ENCODE measurements at places on chromosomes 2 and 18.

GRCh38 chr18:62497190-62497772, 25.5 kb upstream of the ZCCHC2 start:
- DNase-seq, result no peak

DNA sequence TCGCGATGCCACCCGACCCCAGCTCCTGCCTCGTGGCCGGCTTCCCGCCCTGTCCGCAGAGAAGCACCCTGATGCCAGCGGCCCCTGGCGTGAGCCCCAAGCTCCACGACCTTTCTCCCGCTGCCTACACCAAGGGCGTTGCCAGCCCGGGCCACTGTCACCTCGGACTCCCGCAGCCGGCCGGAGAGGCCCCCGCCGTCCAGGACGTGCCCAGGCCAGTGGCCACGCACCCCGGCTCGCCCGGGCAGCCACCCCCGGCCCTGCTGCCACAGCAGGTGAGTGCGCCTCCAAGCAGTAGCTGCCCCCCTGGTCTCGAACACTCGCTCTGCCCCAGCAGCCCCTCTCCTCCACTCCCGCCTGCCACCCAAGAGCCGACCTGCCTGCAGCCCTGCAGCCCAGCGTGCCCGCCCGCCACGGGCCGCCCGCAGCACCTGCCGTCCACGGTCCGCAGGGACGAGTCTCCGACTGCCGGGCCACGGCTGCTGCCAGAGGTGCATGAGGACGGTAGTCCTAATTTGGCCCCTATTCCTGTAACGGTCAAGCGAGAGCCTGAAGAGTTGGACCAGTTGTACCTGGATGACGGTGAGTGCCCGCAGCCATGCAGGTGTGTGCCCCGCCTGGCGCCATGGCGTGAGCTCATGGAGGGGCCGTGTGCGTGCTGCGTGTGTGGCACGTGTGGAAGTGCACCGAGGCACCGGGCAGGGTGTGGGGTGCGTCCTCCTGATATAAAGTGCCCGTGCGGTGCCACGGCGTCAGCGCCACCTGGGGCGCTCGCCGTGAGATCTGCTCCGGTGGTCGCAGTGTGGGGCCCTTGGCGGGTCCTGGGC, 90.8 kb downstream of the NFATC1 start:
- no peak for DNase-seq

DNA sequence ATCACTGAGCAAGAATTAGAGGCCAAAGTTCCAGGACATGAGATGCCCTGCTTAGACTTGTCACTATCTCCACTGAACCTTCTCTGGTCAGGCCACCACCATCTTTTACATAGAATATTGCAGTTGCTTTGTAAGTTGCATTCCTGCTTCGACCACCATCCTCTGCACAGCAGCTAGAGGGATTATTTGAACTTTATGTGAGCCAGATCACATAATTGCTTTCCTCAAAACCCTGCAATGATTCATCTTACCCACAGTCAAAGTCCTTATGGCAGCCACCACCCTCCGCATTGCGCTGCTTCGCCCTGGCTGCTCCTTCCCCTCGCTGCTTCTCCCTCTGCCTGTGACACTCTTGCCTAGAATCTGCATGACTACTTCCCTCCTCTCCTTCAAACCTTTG, 111.3 kb downstream of the EML6 start:
- no peak for DNase-seq

DNA sequence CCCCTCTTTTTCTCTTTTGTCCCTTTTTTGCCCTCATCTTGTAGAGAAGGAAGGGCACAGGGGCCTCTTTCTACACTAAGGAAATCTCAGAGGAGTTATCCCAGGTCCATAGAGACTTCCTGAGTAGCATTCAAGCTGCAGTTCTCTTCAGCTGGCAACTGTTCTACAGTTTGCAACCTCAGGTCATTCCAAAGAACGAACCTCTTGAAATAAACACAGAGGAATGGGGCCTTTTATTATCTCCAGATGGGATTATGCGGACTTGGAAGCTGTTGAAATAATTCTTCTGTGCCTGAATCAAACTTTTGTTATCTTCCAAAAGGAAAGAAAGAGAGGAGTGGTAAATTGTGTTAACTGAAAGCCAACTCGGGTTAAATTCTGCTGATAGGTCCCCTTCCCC, 31.0 kb upstream of the NFE2L2 start:
- DNase-seq, result no peak

DNA sequence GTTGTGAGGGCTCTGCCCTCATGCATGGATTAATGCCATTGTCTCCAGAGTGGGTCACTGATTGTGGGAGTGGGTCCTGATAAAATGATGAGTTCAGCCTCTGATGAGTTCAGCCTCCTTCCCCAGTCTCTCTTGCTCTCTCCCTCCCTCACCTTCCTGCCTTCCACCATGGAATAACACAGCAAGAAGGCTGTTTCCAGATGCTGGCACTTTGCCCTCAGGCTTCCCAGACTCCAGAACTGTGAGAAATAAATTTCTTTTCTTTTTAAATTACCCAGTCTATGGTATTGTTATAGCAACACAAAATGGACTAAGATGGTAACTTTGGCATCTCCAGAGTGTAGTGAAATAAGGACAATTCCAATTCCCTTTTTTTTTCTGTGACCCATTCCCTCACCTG, 47.1 kb upstream of the MAP4K3 start:
- no peak for DNase-seq

DNA sequence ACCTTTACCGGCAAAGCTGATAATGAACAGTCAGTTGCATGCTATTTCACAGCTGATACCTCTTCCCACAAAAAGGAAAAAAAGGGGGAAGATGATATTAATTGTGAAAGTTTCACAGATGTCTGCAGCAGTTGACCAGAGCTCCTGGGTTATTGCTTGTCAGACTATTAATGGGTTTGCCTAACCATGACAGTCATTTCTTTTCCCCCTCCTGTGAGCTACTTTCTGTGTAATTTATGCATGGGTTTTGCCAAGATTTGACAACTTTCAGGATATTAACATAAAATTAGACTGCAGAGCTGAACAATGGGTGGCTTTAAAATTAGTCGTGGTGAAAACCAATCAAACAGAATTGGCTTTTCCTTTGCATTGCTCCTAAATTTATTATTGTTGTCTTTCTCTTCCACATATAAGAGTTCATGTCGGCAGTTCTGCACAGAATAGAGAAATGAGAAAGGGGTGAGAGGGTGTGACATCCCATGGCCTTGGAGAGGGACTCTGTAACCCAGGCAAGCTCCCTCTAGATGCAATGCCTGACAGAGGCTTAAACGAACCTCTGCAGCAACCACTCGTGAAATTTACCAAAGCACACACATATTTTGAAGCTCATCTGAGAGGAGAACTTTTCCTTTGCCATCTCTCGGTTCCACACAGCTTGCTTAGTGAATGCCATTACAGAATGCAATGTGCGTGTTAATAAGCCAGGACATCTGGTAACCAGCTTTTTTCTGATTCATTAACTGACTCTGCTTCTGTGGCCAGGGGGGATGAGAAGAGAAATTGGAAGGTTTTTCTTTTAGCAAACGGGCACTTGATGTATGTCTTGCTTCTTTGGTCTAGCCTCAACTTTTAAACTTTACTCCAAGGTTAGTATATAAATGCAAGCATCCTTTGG, 82.2 kb upstream of the ITGA4 start:
- peak; percentile 18 for DNase-seq

- no peak for DNase-seq
Measured at GRCh38 chr2:170707821-170708795, 7.0 kb upstream of the SP5 start.

- DNase-seq, result no peak
Measured at GRCh38 chr2:217960351-217960750, 42.4 kb downstream of the TNS1 start.

GRCh38 chr18:25927830-25928229, 162.6 kb downstream of the SS18 start:
- no peak for DNase-seq

- peak; percentile 38 for DNase-seq
Measured at GRCh38 chr2:37893327-37893726, 31.8 kb upstream of the RMDN2 start.

DNA sequence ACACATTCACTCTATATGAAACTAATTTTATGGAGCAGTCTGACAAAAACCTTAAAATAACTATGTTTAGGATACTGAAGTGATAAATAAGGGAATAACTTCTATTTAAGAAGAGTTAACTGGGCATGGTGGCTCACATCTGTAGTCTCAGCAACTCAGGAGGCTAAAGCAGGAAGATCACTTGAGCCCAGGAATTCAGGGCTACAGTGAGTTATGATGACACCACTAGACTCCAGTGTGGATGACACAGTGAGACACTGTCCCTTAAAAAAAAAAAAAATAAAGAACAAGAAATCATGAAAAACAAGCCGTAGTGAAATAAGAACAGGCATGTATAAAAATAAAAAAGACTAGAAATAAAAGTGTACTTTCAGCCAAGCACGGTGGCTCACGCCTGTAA, 82.0 kb downstream of the THADA start:
- no peak for DNase-seq

- DNase-seq, result no peak
Measured at GRCh38 chr2:172445851-172446250, 18.5 kb downstream of the ITGA6 start.

DNA sequence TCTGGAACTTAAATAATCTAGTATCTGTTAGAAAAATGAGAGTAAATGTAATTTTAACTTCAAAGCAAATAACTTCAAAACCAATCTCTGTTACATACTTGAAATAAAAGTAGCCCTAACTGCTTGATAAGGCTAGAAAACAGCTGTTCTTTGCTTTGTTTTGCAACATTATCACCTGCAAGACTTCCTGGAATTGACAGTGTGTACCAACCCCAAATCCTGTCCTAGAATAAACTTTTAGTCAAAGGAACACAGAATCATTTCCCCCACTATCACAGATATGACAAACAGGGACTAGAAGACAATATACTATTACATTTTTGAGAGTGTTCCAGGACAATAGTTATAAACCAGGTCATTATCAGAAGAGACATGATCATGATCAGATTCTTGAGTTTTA, 105.3 kb upstream of the PGAP1 start:
- no peak for DNase-seq
